Tibial nerve (tissue), 4 donors: ENCODE measurements at places on chromosomes 1 and 21. TPM values are rescaled to one million over a fixed set of nuclear protein-coding genes. Genes with fewer than 3 reads are reported as not detected.

Gene OR2T33
- total RNA-seq: 1.6 TPM

Gene SLC1A7
- not detected for total RNA-seq

Gene GJA8
- not detected for total RNA-seq

Gene FMO1
- 0.90 TPM for total RNA-seq

Gene SH3BGR
- 5.1 TPM for total RNA-seq

- no peak overlapping the region for H3K27ac ChIP-seq
- H3K4me3 ChIP-seq: no peak overlapping the region
- H3K27me3 ChIP-seq: no peaks in the 10 kb centered on the region
- DNase-seq: no peak
- H3K4me1 ChIP-seq: no peaks in the 10 kb centered on the region
Observed at GRCh38 chr1:100782473-100783039, 63.0 kb downstream of the VCAM1 start.

GRCh38 chr1:184427722-184428121 is 40.9 kb downstream of the C1orf21 start:
- no peak overlapping the region for H3K27ac ChIP-seq
- H3K27me3 ChIP-seq: no peaks in the 10 kb centered on the region
- H3K4me3 ChIP-seq: no peak overlapping the region

DNA sequence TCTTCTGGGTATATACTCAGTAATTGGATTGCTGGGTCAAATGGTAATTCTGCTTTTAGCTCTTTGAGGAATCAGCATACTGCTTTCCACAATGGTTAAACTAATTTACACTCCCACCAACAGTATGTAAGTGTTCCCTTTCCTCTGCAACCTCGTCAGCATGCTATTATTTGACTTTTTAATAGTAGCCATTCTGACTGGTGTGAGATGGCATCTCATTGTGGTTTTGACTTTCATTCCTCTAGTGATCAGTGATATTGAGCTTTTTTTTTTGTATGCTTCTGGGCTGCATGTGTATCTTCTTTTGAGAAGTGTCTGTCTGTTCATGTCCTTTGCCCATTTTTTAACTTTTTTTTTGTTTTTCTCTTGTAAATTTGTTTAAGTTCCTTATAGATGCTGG is 279.4 kb downstream of the PTGER3 start:
- no peaks in the 10 kb centered on the region for H3K27me3 ChIP-seq
- H3K4me1 ChIP-seq: no peaks in the 10 kb centered on the region
- no peak overlapping the region for H3K4me3 ChIP-seq
- DNase-seq: no peak
- no peak overlapping the region for H3K27ac ChIP-seq
